Stimulated activated CD4-positive, alpha-beta T cell treated with anti-CD3 and anti-CD28 coated beads, Interleukin-4, amount 100 ng/mL, for 4 hours (primary cell): ENCODE measurements at places on chromosomes 11 and 22.

DNA sequence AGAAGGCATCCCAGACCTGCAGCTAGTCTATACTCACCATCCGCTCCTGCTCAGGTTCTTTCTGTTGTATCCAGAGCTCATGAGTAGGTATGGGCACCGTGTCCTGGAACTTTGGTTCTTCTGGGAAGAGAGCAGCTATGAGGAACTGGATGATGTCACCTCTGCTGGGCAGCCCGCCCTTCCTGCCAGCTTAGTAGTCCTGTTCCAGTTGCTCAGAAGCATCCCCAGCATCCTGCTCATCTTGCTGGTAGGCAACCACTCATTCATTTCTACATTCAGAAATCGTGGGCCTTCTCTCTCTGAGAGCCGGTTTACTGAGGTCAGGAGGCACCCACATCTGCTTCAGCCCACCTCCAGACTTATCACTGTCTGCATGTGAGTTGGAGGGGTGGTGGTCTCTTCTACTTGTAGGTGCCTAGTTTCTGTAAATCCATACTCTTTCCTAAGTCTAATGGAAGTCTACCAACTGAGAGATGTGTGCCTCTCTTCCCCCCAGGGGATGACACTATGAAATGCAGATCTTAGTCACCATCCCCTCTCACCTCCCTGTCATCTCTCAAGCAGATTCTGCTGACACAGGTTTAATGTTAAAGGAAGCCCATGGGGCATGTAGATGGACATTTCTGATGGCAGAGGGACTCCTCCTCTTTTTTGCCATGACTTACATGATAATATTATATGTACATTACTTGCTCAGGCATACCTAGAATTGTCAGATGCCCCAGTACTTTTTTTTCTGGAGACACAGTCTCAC is 29.6 kb upstream of the CCDC134 start:
- no peak for DNase-seq

GRCh38 chr11:68684385-68685356 is at the start of gene GAL:
TSS of gene GAL (plus strand) at chr11:68684544. CDS start at chr11:68684924, 380 bp downstream.
- peak; percentile 18 for DNase-seq

- DNase-seq: no peak
Observed at GRCh38 chr11:15123849-15124248, 9.1 kb downstream of the INSC start.

DNA sequence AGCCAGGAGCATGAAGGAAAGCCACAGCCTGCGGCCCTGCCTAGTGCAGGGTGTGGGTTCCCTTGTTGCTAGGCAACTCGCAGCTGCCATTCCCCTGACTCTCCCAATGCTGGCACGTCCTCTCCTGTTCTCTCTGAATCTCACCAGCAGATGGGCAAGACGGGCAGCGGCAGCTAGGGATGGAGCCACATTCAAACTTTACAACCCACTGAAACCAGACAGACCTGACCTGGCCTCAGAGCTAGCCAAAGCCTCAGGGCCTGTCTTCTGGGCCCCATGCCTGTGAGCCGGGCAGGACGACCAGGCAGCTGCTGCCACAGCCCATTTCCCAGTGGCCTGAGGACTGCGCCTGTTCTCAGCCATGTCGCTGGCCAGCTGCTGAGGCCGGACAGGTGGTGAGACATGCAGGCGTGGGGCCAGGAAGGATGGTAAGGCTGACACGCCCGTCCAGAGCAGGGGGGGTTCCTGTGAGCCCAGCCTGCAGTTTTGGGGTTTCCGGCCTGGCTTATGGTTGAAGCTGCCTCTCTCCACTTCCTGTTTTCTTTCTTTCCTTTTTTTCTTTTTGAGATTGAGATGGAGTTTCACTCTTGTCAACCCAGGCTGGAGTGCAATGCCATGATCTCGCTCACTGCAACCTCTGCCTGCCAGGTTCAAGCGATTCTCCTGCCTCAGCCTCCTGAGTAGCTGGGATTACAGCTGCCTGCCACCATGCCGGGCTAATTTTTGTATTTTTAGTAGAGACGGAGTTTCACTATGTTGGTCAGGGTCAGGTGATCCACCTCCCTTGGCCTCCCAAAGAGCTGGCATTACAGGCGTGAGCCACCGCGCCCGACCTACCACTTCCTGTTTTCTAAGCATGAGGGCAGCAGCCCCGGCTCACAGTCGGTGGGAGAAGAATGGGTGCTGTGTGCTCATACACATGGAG is 4.1 kb downstream of the SUN2 start:
- DNase-seq: peak; percentile 42

GRCh38 chr11:125315079-125315740 is 150.7 kb downstream of the PKNOX2 start:
- no peak for DNase-seq
